ENCODE measurements at places on chromosomes 1 and 21. TPM values are rescaled to one million over a fixed set of nuclear protein-coding genes. Genes with fewer than 3 reads are reported as not detected.

- H3K4me3 ChIP-seq: no peak overlapping the region
- DNase-seq: no peak
- H3K36me3 ChIP-seq: peaks cover 10% of the 10 kb centered on the region
- no peaks in the 10 kb centered on the region for H3K27me3 ChIP-seq
- H3K27ac ChIP-seq: no peak overlapping the region
- H3K4me1 ChIP-seq: peaks cover 12% of the 10 kb centered on the region
Measured at GRCh38 chr1:236167578-236167977, 25.2 kb downstream of the GPR137B start.

GRCh38 chr1:59154401-59154800, 142.5 kb upstream of the FGGY start:
- DNase-seq: no peak
- no peak overlapping the region for H3K4me3 ChIP-seq
- no peak overlapping the region for H3K27ac ChIP-seq
- no peaks in the 10 kb centered on the region for H3K27me3 ChIP-seq

DNA sequence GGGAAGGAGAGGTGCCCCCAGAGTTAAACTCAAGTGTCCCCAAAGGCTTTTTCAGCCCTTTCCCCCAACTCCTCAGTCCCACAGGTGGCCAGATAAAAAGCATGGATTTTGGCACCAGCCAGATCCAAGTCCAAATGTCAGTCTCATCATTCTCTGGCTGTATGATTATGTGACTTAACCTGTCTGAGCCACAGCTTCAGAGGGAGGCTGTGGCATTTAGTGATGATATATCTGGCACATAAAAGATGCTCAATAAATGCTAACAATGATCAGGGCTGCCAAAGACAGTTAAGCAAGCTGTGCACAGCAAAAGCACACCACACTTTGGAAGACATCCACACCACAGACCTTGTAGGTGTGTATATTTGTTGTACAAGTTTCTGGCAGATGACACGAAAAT, 5.6 kb upstream of the PADI3 start:
- H3K27ac ChIP-seq: no peak overlapping the region
- DNase-seq: no peak
- no peaks in the 10 kb centered on the region for H3K36me3 ChIP-seq

The SPRR3 gene
- total RNA-seq: not detected

- peaks cover 34% of the 10 kb centered on the region for H3K27me3 ChIP-seq
- H3K4me3 ChIP-seq: peak overlapping the region; percentile 4
- no peak overlapping the region for H3K27ac ChIP-seq
- peak; percentile 82 for DNase-seq
- peaks cover 6% of the 10 kb centered on the region for H3K4me1 ChIP-seq
- no peaks in the 10 kb centered on the region for H3K36me3 ChIP-seq
Measured at GRCh38 chr1:47725992-47726855, 271.0 kb downstream of the TRABD2B start.

The ADORA1 gene
- total RNA-seq: not detected

GRCh38 chr1:151978922-151979321, 14.7 kb downstream of the S100A10 start:
- peaks cover 12% of the 10 kb centered on the region for H3K4me1 ChIP-seq
- peaks cover 2% of the 10 kb centered on the region for H3K27me3 ChIP-seq
- no peak overlapping the region for H3K27ac ChIP-seq
- peaks cover 30% of the 10 kb centered on the region for H3K36me3 ChIP-seq
- H3K4me3 ChIP-seq: no peak overlapping the region

DNA sequence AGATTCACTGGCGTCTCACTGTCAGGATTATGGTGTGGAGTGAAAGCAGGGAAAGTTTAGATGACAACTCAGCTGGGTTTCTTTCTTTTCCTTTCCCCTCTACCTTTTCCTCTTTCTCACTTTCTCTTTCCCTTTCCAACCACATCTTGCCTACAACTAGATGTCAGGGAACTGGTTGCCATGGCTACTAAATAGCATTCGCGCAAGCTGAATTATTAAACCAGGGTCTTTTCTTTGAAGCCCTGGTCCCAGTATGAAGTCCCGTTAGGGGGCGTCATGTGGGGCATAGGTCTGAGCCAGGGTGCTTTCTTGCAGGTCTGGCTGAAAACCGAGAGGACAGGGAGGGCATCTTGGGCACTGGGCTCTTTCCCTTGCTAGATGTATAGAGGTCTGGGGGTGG, 168.4 kb upstream of the CACNA1E start:
- H3K4me3 ChIP-seq: no peak overlapping the region
- peaks cover 54% of the 10 kb centered on the region for H3K27me3 ChIP-seq
- H3K27ac ChIP-seq: no peak overlapping the region
- DNase-seq: no peak

- H3K27me3 ChIP-seq: peaks cover 25% of the 10 kb centered on the region
- no peak overlapping the region for H3K27ac ChIP-seq
- peak; percentile 37 for DNase-seq
- peak overlapping the region; percentile 65 for H3K4me3 ChIP-seq
- H3K4me1 ChIP-seq: peaks cover 7% of the 10 kb centered on the region
- H3K36me3 ChIP-seq: no peaks in the 10 kb centered on the region
Measured at GRCh38 chr1:233328142-233328921, 808 bp downstream of the MAP3K21 start.

GRCh38 chr1:152013664-152014237, 20.1 kb upstream of the S100A10 start:
- no peak overlapping the region for H3K27ac ChIP-seq
- no peak overlapping the region for H3K4me3 ChIP-seq
- H3K27me3 ChIP-seq: peaks cover 12% of the 10 kb centered on the region
- peak; percentile 66 for DNase-seq

- no peak overlapping the region for H3K4me3 ChIP-seq
- H3K27me3 ChIP-seq: peaks cover 3% of the 10 kb centered on the region
- H3K36me3 ChIP-seq: no peaks in the 10 kb centered on the region
- H3K4me1 ChIP-seq: no peaks in the 10 kb centered on the region
- no peak overlapping the region for H3K27ac ChIP-seq
Measured at GRCh38 chr21:33670076-33670978, 28.0 kb downstream of the ITSN1 start.

- DNase-seq: no peak
- no peaks in the 10 kb centered on the region for H3K27me3 ChIP-seq
- no peak overlapping the region for H3K4me3 ChIP-seq
- H3K4me1 ChIP-seq: peaks cover 74% of the 10 kb centered on the region
- peaks cover 4% of the 10 kb centered on the region for H3K36me3 ChIP-seq
- H3K27ac ChIP-seq: peak overlapping the region; percentile 4
Measured at GRCh38 chr1:212291505-212292134, 6.4 kb downstream of the PPP2R5A start.

- peak overlapping the region; percentile 81 for H3K27ac ChIP-seq
- H3K27me3 ChIP-seq: no peaks in the 10 kb centered on the region
- H3K36me3 ChIP-seq: peaks cover 19% of the 10 kb centered on the region
- H3K4me3 ChIP-seq: peak overlapping the region; percentile 14
- peaks cover 56% of the 10 kb centered on the region for H3K4me1 ChIP-seq
Measured at GRCh38 chr1:184743062-184743756, 11.4 kb downstream of the EDEM3 start.

The ADGRB2 gene
- 0.56 TPM for total RNA-seq

GRCh38 chr1:169849346-169850022, 44.2 kb downstream of the SCYL3 start:
- no peaks in the 10 kb centered on the region for H3K27me3 ChIP-seq
- H3K4me1 ChIP-seq: peaks cover 5% of the 10 kb centered on the region
- no peak for DNase-seq

- no peaks in the 10 kb centered on the region for H3K36me3 ChIP-seq
- DNase-seq: no peak
- no peak overlapping the region for H3K4me3 ChIP-seq
- H3K27ac ChIP-seq: no peak overlapping the region
Measured at GRCh38 chr1:7049913-7050625, 264.8 kb downstream of the CAMTA1 start.

GRCh38 chr1:212791261-212791675, 309 bp downstream of the NSL1 start:
- no peak for DNase-seq
- H3K4me1 ChIP-seq: peaks cover 29% of the 10 kb centered on the region
- peak overlapping the region; percentile 97 for H3K27ac ChIP-seq
- H3K4me3 ChIP-seq: peak overlapping the region; percentile 100
- peaks cover 14% of the 10 kb centered on the region for H3K36me3 ChIP-seq

The CFHR3 gene
- not detected for total RNA-seq

- H3K27ac ChIP-seq: peak overlapping the region; percentile 95
- H3K4me1 ChIP-seq: peaks cover 37% of the 10 kb centered on the region
- H3K36me3 ChIP-seq: no peaks in the 10 kb centered on the region
- DNase-seq: peak; percentile 74
- H3K4me3 ChIP-seq: peak overlapping the region; percentile 69
Measured at GRCh38 chr1:27868932-27869718, 3.2 kb upstream of the THEMIS2 start.

GRCh38 chr1:226126824-226127569, 59.5 kb downstream of the ACBD3 start:
- H3K27me3 ChIP-seq: no peaks in the 10 kb centered on the region
- no peaks in the 10 kb centered on the region for H3K36me3 ChIP-seq
- no peak for DNase-seq
- H3K27ac ChIP-seq: no peak overlapping the region
- H3K4me3 ChIP-seq: no peak overlapping the region

DNA sequence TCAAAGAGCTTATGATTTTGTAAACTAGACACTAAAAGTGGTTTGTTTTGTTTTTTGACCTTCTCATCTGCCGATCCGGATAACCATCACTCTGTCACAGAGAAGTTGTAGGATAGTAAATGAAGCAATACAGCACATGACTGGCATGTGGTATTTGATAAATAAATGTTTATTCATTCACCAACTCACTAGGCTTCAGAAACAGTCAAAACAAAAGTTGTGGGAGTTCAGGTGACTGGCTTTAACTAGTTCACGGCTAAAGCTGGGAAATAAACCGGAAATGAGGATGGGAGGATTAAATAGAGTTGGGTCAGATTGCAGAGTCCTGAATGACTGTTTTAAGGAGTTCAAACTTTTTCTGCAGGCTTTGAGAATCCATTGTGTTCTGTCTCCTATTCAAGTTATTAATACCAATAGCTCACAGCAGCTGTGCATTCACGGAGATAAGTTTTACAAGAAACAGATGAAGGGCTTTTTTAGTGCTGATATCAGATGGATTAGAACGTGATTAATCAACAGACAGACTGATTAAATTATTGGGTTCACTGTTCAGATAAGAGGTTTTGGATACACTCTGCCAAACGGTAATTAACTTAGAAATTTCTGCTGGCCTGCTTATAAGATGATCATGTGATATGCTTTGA, 463.3 kb downstream of the DPYD start:
- no peaks in the 10 kb centered on the region for H3K4me1 ChIP-seq
- H3K27ac ChIP-seq: no peak overlapping the region
- H3K4me3 ChIP-seq: no peak overlapping the region
- DNase-seq: no peak
- no peaks in the 10 kb centered on the region for H3K27me3 ChIP-seq

The GLMN gene
- 16.8 TPM for total RNA-seq

DNA sequence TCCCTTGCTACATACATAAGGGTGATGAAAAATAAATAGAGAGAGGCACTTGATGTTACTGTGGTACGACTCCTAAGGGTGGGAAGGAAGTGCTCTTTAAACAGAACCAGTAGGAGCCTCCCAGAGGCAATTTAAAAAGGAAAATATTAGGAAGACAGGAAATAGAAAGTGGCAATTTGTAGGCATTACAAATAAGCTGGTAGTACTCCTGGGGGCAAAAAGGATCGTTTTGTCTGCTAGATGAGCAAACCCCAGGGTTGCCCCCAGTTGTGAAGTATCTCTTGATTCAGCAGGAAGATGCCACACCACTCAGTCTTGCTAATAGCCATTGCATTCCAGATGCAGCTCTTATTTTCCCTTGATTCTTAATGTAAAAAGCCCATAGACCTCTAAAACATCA, 303.0 kb downstream of the NTNG1 start:
- DNase-seq: no peak
- H3K27ac ChIP-seq: no peak overlapping the region
- no peak overlapping the region for H3K4me3 ChIP-seq
- no peaks in the 10 kb centered on the region for H3K36me3 ChIP-seq
- peaks cover 6% of the 10 kb centered on the region for H3K27me3 ChIP-seq

The PTAFR gene
- total RNA-seq: 0.25 TPM

Data from activated CD8-positive, alpha-beta T cell treated with anti-CD3 and anti-CD28 coated beads for 36 hours (primary cell).